ENCODE measurements at places on chromosomes 5 and 9. TPM values are rescaled to one million over a fixed set of nuclear protein-coding genes. Genes with fewer than 3 reads are reported as not detected.

Gene BARHL1
- total RNA-seq = not detected

GRCh38 chr9:106075960-106076327 lies 381.6 kb downstream of the TMEM38B start:
- no peak for DNase-seq

Gene VCAN
- total RNA-seq = not detected

GRCh38 chr9:24832307-24832706 lies 286.6 kb upstream of the IZUMO3 start:
- DNase-seq = no peak

GRCh38 chr5:131682826-131683225 lies 47.8 kb upstream of the RAPGEF6 start:
- no peak for DNase-seq

GRCh38 chr5:100472091-100472490 lies 63.1 kb upstream of the FAM174A start:
- DNase-seq = no peak

GRCh38 chr5:97534166-97534565 lies 351.1 kb upstream of the RIOK2 start:
- DNase-seq = no peak

- DNase-seq = no peak
Measured at GRCh38 chr9:15543047-15543813, 9.6 kb upstream of the CCDC171 start.

Gene IGIP
- total RNA-seq = 2.3 TPM

Data from CD4-positive, CD25-positive, alpha-beta regulatory T cell (primary cell).